ENCODE measurements at places on chromosomes 3 and 15.

GRCh38 chr3:184561913-184562877 is 610 bp downstream of the EPHB3 start:
- DNase-seq, result no peak

- DNase-seq, result peak; percentile 3
Observed at GRCh38 chr3:177284383-177284881, 87.2 kb upstream of the TBL1XR1 start.

DNA sequence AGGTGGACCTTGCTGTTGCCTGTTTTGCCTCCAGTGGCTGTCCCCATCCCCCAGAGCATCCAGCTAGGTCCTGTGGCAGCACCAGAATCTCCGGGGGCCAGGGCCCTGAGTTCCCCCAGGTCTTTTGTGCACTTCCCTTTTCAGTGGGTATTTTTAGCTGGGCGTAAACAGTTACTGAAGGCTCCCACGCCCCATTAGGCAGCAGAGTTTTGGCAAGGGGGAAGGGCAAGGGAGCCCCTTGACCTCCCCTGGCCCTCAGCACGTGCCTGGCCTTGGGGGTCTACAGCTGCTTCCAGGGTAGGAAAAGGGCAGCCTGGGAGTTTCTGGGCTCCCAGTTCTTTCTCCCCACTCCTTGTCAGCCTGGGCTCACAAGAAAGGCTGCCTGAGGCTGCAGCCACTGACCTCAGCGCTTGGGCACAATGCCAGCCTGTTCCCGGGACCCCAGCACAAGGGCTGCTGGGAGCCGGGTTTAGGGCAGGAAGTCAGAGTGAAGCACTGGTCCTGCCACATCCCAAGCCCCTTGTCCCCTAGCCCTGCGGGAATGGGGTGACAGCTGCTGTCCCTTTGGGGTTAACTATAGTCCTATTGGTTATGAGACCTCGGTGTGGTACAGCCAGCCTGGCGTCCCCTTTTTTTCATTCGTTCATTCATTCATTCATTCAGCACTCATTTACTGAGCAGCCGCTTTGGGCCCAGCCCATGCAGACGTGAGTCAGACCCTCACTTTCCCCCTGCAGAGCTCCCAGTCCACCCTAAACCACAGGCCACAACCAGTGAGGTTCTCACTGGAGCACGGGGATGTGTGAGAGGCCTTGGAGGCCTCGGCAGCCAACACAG is 8.4 kb downstream of the CSK start:
- peak; percentile 90 for DNase-seq

DNA sequence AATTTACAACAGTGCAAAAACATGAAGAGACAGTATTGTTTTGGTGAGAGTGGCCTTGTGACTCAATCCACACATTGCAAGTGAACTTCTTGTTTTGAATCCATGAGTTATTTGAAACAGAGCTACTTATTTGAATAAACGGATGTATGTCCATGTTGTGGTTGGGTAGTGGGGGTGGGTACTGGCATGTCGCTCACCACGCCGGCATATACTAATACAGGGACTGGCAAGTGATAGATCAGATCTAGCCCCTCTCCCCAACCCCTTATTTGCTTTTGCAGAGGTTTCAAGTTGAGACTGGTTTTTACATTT is 83.8 kb downstream of the EDEM1 start:
- no peak for DNase-seq

DNA sequence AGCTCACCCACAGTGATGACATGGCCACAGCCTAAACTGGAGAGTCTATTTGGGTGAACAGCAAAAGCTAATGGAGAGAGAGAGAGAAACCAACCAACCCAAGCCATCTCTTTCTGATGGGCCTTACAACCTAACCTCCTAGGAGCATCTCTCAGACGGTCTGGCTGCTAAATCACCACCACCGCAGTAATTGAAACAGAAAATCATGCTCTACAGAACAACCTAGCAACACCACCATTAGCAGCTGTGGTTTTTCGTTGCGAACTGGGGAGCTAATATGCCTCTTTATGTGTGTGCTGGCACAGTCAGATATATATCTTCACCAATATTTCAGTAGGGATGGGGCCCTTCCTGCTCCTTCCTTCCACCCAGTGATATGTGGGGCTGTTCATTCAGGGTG is 166.9 kb upstream of the PROK2 start:
- DNase-seq, result no peak

DNA sequence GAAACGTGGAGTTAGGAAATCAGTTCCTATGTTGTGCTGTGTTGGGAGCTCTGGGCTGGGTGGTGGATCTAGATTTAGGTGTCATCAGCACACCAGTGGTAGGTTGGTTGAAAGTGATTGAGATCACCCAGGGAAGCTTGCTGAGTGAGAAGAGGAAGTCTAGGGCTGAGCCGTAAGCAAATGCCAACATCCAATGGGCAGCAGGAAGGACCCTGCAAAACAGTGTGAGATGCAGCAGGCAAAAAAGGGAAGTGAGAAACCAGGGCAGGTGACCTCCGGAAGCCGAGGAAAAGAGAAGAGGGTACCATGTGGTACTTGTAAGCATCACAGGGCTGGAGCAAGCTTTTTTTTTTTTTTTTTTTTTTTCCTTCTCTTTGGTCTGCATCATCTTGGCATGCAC is 15.9 kb upstream of the COPG1 start:
- no peak for DNase-seq

DNA sequence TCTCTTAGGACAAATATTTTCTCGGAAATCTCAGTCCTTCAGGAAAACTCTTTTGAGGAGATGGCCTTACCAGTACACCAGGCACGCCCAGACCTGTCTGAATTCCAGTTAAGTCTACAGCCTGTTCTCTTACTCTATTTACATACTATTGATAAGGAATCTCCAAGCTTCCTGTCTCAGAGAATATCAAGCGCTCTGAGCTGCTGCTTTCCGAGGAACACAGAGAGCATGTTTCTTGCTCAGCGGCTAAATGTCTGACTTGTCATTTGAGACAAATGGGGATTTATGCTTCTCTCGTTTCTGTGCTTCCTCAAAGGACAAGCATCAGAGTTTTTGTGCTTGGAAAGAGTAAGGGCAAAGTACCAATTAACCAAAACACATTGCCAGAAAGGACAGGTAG is 112.4 kb upstream of the CCDC54 start:
- no peak for DNase-seq

DNA sequence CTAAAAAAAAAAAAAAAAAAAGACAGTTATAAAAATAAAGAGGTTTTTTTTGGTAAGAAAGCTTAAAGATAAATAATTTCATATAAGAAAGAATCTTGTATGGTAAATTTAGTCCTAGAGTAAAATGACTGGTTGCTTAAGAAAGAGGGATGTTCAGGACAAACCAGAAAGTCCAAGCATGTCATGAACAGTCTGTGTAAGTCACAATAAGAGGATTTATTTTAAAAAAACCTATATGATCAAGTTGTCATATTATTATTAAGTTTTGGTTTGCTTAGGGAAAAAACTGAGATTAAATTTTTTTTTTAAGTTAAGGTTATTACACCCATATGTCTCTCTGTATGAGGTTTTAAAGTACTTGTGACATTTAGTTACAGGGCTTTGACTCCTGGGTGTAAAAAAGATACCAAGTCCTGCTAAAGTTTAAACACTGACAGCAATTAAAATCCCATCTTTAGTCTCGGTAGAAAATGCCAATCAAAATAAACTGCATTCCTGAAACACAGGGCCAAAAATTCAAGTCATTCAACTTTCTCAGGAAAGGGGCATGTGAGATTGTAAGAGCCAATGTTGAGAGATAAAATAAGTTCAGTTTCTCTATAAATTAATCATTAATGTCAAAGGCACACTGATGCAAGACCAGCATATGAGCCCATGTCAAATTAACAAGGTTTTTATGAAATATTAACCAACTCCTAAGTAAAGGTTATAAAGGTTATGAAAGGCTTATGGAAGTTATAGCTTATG is 8.5 kb upstream of the BDH1 start:
- no peak for DNase-seq

GRCh38 chr15:48644827-48645557 is 517 bp downstream of the FBN1 start:
- no peak for DNase-seq

- DNase-seq, result no peak
Observed at GRCh38 chr3:31530039-31530959, 2.4 kb upstream of the STT3B start.

DNA sequence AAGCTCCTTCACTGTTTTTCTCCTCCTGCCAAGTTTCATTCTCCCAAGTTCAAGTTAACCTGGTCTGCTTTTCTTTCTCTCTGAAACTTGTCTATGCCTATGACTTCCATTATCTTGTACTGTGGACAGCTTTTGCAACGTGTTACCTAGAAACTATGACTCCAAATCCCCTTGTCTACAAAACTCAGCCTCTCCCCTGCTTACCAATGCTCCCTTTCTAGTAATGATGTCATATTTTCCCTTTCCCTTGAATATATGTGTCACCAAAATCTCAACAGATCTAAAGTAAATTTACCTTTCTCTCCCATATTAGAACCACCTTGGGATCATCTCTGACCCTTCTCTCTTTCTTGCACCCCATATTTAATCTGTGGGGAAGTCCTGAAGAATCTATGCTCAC is 10.5 kb upstream of the ABHD2 start:
- no peak for DNase-seq

DNA sequence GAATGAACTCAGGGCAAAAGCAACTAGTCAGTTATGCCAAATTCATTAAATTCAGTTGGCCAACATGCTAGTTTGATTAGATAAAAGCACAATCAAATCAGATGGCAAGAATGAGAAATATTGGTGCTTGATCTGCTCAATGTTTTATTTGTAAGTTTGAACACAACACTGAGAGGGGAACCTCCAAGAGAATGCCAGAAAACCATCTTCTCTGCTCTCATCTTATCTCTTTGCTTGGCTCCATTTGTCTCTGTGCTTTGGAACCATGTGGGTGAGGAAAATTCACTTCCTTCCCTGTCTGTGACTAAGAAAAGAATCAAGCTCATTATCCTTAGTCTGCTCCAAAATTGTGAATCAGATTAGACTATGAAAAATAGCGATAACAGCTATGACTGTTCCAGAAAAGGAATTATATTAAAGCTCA is 43.6 kb upstream of the DCBLD2 start:
- no peak for DNase-seq

DNA sequence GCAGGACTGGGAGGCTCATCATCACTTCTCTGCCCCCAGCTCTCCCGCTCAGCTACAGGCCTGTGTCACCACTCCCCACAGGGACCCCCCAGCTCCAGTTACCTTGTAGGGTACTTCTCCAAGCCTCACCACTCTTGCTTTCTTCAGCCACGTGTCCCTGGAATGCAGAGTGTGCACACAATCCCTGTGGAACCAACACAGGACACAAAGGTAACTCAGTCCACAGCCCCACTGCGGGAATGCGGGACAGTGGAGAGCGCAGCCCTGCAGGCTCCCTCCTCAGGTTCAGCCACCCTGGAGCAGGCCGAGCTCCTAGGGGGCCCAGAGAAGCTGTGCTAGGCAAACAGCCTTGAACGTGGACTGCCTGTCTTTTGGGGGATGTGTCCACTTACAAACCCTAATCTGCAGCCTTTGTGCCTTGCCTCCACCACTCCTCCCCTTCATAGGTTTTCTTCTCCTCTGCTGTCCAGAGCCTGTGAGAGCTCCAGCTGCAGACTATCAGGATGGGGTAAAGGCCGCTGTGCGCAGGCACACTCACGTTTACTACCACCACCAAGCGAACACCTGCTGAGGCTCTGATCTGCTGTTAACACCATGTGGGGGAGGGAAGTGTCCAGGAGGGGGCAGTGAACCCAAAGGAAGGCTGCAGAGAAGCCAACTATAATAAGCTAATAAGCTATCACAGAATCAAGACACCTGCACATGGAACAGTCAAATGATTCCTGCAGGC is 26.0 kb downstream of the XPC start:
- no peak for DNase-seq

DNA sequence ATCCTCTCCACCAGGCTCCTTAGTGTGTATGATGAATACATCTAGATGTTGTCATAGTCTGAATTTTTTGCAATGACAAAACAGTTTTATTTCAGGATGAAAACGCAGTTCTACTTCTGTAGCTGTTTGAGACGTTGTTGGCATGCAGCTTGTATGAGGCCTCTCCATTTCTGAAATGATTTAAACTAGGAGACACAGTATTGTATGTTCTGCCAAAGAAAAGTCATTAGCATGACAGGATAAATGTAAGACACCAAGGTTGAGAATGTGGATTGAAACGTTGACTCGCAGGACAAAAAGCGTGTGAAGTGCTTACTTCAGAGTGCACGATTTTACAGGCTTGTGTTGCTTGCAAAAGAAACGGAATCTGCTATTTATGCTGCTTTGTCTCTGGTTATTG is 35.3 kb downstream of the ABHD17C start:
- DNase-seq, result no peak

DNA sequence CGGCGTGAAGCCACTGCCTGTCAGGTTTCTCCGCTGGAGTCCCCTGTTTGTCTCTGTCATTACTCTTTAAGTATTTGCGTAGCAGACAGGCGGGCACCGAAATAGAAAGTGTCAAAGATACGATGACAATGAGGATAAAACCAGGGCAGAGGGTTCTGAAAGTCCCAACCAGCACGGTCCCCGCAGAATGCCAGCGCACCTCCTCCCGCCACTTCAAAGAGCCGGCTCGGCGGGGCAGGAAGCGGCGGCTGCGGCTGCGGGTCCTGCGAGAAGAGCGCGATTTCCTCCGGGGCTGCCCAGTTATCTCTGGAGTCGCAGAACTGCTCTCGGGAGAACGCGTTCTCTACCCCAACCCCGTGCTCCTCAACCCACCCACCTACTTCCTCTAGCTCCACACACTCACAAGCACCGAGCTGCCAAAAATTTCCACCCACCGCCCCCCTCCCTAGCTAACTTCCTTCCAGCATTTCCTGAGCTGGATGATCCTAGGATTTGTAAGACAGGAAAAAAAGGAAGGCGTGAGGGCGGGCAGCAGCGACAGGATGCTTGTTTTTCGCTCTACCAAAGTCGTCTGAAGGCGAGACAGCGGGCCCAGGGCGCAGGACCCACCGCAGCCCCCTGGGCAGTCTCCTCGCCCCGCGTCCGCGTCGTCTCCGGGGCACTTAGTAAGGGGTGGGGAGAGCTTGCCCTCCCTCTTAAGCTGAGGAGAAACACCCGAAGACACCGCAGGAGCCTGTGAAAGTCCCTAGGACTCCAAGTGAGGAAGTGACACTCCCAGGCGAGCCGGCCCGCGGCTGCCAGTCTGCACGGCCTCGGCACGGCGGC is at the start of gene ARHGAP31:
ARHGAP31 (plus strand) TSS at position 513 of the 825 bp plus-strand sequence. CDS start 522 bp downstream, outside the sequence.
- DNase-seq, result peak; percentile 81

GRCh38 chr3:128549283-128550112 is 56.5 kb upstream of the GATA2 start:
- DNase-seq, result peak; percentile 24

GRCh38 chr15:67009576-67010569 is 55.5 kb upstream of the SMAD3 start:
- DNase-seq, result no peak

- no peak for DNase-seq
Observed at GRCh38 chr3:16998236-16998923, 113.6 kb downstream of the PLCL2 start.

DNA sequence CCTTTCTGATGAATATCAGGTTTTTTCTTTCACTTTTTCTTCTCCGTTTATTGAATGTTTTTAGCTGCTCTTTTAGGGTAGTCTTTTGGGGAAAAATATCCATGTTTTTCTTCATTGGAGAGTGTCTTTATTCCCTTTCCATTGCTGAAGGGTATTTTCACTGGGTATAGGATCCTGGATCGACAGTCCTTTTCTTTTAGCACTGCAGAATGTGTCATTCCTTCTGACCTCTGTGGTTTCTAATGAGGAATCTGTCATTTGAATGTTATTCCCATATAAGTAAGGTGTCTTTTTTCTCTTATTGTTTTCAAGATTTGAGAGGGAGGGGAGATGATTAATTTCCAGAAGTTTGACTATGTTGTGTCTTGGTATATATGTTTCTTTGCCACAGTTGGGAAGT is 96.8 kb downstream of the BBX start:
- DNase-seq, result no peak

GRCh38 chr3:29156086-29156715 is 124.7 kb upstream of the RBMS3 start:
- DNase-seq, result no peak

GRCh38 chr3:59424268-59425010 is 374.6 kb upstream of the CFAP20DC start:
- peak; percentile 86 for DNase-seq
